ENCODE measurements at places on chromosomes 13 and 19.

DNA sequence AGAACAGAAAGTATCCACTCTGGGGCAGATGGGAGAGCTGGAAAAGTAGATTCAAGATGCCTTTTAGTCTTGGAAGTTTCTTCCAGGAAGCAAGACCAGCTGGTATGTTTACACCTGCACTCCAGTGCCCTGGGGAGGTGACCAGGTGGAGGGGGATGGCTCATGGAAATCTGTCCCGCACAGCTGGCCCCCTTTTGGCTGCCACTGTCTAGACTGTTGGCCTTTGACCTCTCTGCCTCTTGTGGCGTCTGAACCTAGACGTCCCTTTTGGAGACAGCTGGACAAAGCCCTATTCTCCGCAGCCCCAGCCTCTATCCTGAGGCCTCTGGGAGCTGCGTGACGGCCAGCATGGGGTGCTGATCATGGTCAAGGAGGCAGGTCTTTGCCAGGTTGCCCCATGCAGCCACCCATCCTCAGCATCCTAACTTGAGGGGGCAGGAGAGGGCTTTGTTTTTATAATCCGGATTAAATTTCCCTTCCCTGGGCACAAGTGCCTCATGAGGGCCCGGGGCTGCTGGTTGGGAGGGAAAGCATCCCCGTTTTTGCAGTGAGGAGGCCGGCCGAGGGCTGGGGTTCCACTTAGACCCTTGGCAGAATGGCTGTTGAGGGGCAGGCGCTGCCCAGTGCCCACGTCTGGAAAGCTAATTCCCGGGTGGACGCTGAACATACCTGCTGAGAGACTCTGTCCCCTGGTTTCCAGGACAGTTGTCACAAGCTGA, 17.3 kb upstream of the GDF15 start:
- no peak for DNase-seq

- no peak for DNase-seq
These were observed 429.8 kb downstream of the FOXO1 start for GRCh38 chr13:40236566-40237168.

DNA sequence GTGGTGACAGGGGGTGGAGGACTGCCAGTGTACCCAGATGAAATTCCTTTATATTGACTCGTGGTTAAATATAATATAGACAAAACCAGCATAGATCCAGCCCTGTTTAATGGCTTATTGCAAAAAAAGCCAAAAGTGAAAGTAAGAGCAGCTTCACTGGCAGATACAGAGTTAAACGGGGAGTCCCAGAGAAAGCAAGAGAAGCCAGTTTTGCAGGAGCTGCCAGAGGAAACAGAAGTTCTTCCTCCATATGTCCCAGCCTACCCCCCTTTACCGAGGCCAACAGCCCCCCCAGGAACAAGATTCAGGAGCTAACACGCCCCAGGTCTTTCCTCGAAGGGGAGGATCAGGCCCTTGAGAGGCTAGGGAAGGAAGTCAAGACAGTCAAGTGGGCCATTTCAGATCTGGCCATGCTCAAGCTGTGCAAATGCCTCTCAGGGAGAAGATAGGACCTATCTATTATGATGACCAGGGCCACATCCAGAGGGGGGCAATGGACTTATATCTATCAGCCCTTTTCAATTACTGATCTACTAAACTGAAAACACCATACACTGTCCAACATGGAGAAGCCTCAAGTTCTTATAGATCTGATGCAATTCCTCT, 47.2 kb upstream of the ZNF737 start:
- DNase-seq, result no peak

GRCh38 chr13:47521890-47522487, 479.1 kb downstream of the SUCLA2 start:
- no peak for DNase-seq

DNA sequence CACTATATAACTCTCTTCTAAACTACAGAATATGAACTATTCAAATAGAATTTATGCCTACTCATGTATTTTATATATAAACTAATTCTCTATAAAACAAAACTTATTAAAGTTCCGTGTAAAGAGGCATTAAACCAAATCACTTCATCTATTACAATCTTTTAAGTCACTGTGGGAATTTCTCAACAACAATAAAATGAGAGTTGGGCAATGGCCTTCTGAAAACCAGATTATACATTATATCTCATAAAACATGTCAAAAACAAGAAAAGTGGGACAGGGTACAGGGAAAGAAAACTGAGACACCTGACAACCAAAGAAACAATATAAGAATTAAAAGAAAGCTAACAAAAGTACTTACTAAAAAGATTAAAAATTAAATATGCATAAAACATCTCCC, 145.2 kb downstream of the DIAPH3 start:
- DNase-seq, result no peak

- no peak for DNase-seq
These were observed 62.9 kb upstream of the IPO5 start for GRCh38 chr13:97890573-97890972.

GRCh38 chr19:44570603-44570983, 41.1 kb upstream of the CEACAM20 start:
- DNase-seq, result no peak

GRCh38 chr13:49678191-49678914, 12.9 kb downstream of the EBPL start:
- DNase-seq, result no peak

DNA sequence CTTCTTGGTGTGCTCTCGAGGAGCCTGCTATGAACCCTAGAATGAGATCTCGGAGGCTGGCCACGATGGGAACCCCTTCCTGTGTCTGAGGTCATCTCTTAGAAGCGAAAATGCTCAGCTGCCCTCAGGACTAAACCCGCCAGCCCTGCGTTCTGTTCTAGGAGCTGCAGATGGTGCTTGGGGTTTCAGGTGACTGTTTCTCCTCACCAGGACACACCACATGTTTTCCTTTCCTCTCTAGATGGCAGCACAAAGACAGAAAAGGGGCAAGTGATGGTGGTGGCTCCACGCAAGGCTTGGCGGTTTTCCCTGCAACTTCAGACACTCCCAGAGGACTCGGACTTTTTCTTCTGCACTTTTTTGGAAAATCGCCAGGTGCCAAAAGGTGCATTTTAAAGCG, 60.1 kb downstream of the RNASEH2B start:
- DNase-seq, result no peak

DNA sequence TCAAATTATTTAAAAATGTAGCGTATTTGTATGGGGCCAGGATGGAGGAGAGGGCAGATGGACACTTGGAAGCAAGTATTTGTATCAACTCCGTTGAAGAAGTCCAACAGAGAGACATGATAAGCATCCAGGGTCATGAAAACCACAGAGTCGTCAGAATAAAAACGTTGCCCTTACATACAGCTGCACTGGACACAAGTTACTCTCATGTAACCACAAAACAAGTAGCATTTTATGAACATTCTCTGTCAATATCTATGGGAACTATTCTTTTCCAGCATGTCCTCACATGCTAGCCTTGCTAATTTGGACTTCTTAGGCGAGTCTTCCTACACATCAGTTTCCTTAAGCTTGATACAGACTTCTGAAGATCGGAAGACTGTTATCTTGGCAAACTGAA, 35.0 kb downstream of the EFNB2 start:
- no peak for DNase-seq

- DNase-seq, result no peak
These were observed 35.9 kb downstream of the RAB20 start for GRCh38 chr13:110525328-110526319.

GRCh38 chr19:17025361-17025760, 1.2 kb downstream of the CPAMD8 start:
- no peak for DNase-seq

DNA sequence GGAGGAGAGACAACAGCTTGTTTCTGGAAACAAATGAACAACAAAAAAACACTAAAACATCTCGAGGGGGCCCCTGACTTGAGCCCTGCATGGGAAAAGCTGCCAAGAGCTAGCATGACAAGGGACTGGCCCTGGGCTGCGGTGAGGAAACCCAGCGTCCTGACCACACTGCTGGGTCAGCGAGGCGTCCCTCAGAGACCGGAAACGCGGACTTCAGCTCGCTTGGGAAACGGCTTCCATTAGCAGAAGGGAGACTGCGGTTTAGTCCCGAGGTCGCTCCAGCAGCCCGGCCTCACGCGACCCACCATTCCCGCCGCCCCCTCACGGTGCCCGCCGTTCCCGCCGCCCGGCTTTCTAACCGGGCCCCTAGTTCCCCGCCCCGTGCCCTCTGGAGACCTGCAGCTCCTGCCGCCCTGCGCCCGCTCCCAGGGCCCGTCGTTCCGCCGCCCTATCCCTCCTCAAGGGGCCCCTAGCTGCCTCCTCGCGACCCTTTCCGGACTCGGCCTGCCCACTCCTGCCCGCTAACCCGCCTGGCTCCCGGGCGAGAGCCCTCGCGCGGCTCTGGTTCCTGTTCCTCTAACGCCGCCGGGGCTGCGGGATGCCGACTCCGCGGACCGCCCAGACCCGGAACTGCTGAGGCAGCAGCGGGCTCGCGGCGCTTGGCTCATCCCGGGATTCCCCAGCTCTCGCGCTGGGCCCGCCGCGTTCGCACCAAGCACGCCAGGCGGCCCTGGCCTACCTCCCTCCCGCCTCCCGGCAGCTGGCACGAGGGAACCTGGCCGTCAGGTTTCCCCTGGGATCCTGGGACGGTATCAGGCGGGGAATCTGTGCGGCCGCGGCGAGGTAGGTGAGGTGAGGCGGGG, at the start of gene CCDC122:
TSS of gene CCDC122 (minus strand) at position 849 of the 863 bp plus-strand sequence. CDS start 10,364 bp downstream, outside the sequence.
- DNase-seq, result peak; percentile 63

DNA sequence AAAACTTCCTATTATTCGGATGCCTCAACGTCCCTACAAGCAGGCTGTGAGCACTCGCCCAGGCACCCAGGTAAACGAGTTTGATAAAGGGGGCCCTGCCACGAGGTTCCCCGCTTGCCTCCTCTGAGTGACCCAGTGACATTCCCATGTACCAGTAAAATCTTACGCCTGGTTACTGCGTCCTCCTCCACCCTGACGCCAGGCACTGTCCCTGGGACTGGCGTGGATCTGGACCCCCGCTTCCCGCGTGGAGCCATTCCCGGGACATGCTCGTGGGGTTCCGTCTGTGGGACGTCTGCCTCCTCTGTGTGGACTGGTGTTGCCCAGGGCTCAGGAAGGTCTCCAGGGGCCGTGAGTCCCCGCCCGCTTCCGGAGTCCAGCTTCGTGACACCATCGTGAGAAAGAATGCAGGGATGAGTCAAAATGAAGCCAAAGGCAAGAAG, 407 bp upstream of the ZNF550 start:
- DNase-seq, result no peak

DNA sequence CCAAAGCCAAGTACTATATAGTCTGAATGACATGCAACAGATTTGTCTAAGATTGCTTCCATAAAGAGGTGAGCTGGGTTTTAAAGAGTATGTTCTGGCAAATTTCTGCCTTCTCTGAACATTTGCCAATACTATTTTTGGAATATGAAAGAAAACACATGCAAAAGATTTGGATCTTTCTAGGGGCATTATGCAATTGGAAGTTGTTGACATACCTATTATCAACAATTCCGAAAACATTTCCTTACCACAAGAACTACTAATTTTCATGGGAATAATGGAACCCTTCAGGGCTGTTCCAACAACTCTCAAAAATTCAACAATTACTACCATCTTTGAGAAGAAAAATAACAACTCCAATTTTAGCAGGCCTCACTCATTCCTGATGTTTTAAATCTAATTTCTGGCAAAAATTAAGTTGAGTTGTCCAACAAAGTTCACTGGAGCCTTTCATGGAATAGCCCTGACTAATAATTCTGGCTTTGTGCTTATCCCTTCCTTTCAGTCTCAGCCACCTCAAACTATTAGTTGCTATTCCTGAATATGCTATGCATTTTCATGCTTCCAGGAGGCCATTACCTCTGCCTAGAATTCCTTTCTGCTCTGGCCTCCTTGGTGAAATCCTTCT, 250.0 kb downstream of the RGCC start:
- DNase-seq, result no peak

- no peak for DNase-seq
These were observed 9.6 kb downstream of the SLC44A2 start for GRCh38 chr19:10634963-10635362.

- DNase-seq, result peak; percentile 69
These were observed 2.0 kb downstream of the ETV2 start for GRCh38 chr19:35643255-35644205.

- no peak for DNase-seq
These were observed 2.7 kb upstream of the KCNRG start for GRCh38 chr13:50012396-50013169.

GRCh38 chr13:85592211-85592610, 207.0 kb downstream of the SLITRK6 start:
- DNase-seq, result no peak

- peak; percentile 1 for DNase-seq
These were observed 213.3 kb upstream of the MIR17HG start for GRCh38 chr13:91133941-91134802.

- no peak for DNase-seq
These were observed 386.5 kb upstream of the SPRY2 start for GRCh38 chr13:80727321-80727975.
